ENCODE measurements at places on chromosomes 5 and 9.

- DNase-seq: no peak
Observed at GRCh38 chr5:32044939-32045338, 129.2 kb downstream of the GOLPH3 start.

- DNase-seq: no peak
Observed at GRCh38 chr9:73020877-73021276, 68.0 kb upstream of the ALDH1A1 start.

GRCh38 chr5:96117771-96118651 lies 156.4 kb upstream of the ELL2 start:
- no peak for DNase-seq

- DNase-seq: no peak
Observed at GRCh38 chr9:123419091-123419490, 63.1 kb downstream of the CRB2 start.

- DNase-seq: no peak
Observed at GRCh38 chr5:57947181-57947580, 464.6 kb upstream of the ACTBL2 start.

All from stimulated activated CD4-positive, alpha-beta T cell treated with anti-CD3 and anti-CD28 coated beads, Interleukin-1b, Interleukin-23, amount 100 ng/mL, for 24 hours (primary cell).